GM12864 (cell line): ENCODE measurements at places on chromosomes 3 and 15.

DNA sequence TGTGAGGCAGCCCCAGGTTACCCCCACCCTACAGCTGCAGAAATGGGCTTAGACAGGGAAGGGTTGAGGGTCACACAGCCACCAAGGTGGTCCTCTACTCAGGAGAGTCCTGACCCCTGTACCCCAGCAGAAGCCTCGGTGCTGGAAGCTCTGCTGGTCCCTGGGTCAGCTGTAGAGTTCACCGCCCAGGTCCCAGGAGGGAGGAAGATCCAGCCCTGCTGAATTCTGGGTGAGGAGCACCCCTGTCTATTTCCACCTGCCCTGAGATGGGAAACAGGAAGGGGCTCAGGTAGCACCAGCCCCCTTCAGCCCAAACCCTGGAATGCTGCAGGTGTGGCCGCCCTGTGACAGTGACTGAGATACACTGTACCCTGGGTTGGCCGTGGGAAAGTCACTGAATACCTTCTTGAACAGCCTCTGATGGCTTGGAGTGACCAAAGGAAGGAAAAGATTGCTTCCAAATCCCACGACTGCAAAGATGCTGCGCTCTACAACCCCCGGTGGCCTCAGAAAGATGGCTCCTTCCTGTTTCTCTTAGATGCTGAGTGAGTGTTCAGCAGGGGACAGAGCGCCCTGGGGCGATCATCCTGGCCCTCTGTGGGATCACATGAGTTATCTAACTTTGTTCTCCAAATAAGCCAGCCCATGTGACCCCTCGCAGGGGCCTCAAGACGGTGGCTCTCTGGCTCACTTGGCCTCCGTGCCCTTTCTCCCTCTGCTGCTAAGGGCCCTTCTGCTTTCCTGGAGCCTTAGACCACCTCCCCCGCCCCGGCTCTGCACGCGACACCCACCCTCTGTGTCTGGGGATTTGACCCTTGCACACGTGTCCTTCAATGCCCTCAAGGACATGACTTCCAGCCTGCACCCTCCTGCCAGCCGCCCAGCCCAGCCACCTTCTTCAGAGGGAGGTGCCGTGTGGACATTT, 141.9 kb downstream of the NSMCE3 start:
- DNase-seq = no peak

GRCh38 chr15:93820566-93820965, 410.8 kb upstream of the MCTP2 start:
- DNase-seq = no peak

- DNase-seq = no peak
Measured at GRCh38 chr3:64291345-64291744, 66.1 kb upstream of the PRICKLE2 start.

- DNase-seq = no peak
Measured at GRCh38 chr15:43511012-43511885, 6.2 kb upstream of the MAP1A start.

DNA sequence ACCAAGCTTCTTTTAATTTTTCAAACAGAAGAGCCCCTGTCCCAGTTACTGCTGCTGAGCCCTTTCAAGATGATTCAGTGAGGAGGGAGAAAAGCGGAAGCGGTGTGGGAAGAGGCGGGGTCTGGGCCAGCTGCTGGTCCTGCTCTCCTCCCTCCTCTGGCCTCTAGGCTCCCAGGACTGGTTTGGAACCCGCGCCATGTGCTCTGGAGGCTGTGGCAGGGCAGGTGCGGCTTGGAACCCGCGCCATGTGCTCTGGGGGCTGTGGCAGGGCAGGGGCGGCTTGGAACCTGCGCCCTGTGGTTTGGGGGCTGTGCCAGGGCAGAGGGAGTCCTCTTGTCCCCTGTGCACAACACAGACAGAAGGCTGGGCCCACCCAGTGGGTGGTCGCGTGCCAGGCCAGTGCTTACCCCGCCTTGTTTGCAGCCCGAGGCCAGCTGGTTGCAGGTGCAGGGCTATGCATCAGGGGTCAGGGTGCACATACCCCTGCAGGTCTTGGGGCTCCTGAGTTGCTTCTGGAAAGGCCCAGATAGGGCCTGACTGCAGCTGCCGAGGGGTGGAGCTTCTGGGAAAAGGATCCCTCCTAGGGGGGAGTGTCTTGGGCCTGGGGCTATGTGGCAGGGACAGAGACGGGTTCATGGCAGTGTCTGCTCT, 12.2 kb downstream of the ALG1L2 start:
- peak; percentile 55 for DNase-seq

DNA sequence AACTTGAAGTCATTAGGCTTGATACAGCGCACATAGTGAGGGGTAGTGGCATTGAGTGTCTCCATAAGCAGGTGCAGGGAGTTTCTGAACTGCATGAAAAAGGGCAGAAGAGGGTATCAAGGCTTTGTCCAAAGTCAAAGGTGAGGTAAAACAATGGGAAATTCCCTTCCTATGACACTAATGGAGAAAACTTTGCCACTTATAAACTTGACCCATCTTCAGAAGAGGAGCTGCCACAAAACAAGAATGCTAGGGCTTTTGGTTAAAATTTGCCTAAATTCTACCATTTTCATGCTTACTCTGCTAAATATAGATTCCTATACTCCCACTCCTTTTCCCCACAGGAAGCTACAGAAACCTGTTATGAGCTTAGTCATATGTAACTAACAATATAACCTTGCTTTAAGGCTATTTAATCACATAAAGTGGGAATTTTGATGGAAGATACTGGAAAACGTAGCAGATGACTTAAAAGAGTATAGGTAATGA, 87.5 kb upstream of the MYO5C start:
- peak; percentile 54 for DNase-seq

- DNase-seq = no peak
Measured at GRCh38 chr3:23055733-23056376, 147.3 kb upstream of the UBE2E2 start.

DNA sequence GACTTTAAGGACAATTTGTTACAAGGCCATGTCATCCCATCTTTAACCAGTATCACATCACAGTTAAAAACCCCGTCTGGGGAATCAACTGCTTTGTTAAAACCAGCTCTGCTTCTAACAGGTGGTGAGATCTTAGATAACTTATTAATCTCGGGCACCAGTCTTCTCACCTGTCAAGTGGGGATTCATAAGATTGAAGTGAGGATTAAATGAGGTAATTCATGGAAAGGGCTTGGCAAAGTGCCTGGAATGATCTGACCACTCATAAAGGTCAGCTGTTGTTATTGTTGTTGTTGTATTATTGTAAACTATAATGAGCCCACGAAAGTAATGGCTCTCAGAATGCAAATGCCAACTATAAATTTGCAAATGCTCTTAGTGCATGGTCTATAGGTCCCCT, 30.1 kb upstream of the SLC24A5 start:
- DNase-seq = no peak

GRCh38 chr3:187983484-187984124, 170.4 kb upstream of the LPP start:
- DNase-seq = no peak

- DNase-seq = no peak
Measured at GRCh38 chr15:93340406-93340805, 251.4 kb upstream of the RGMA start.

DNA sequence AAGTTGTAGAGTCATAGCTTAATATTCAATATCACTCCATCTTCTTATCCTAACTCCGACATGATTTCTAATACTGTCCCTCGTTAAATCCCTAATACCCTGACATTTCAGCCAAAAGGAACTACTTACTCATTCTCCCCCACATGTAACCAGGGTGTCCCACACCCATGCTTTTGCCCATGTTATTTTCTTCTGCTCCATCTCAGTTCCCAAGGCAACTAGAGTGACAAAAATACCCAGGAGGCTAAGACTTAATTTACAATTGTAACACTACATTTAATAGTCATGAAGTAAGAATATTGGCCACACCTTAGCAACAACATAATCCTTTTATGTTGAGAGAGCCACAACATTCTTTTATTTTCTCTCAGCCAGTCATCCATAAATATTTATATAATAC, 248.5 kb upstream of the TGFBR2 start:
- DNase-seq = no peak

DNA sequence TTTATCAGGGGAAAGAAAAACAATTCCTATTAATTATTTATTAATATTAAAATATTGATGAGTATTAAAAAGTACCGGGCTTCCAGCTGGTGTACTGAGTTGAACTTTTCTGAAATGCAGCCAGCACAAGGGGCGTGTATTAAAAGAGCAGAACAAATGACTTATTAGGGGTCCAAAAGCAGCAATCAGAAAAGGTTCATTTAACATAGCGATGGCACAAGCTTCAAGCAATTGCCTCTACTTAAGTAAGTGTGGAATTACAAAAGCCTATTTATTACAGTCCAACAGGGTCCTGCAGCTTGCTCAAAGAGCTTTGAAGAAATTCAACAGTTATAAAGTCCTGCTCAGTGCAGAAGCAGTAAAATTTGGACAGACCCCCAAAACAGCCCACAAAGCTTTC, 285.6 kb downstream of the EPHA3 start:
- no peak for DNase-seq

GRCh38 chr3:194833114-194833910, 147.6 kb downstream of the FAM43A start:
- DNase-seq = no peak

DNA sequence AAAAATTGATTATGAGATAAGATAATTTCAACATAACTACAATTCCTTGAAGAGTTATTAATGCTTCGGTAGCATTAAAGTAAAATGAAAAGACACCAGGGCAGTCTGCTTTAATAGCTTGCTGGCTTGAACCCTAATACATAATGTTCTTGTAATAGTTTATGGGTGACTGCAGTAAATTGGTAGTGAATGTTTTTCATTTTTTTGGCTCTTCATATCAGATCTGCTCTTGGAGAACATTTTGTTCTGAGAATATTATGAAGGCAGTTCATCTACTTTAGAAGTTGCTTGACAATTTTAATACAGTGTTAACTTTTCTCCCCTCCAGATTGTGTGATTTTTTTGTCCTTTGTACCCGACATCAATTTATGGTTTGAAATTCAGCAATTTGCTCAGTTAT, 128.4 kb downstream of the ZBTB20 start:
- DNase-seq = no peak

DNA sequence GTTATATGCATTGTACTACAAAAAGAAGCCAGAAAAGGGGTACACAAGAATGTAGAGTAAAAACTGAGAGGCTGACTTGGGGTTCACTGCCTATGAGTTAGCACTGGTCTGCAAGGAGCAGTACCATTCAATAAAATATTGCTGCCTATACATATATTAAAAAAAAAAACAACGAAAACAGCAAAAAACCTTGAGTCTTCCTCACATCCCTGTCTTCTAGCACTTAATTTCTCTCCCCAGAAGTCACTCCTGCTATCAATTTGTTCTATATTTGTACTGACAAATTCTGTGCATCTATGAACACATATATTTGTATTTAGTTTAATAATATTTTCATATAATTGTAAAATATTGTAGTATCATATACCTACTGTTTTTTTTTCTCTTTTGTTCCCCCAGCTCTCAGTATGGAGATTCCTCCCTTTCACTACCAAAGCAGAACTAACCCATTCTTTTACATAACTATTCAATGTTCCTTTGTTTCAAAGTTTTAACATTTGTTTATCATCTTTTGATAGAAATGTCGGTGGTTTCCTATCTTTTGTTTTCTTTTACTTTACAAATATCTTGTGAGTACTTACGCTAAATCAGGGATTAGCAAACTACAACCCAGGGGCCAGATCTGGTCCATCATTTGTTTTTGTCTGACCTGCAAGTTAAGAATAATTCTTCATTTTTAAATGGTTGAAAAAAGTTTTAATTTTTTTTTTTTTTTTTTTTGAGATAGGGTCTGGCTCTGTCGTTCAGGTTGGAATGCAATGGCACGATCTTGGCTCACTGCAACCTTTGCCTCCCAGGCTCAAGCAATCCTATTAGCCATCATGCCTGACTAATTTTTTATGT, 14.8 kb upstream of the FEM1B start:
- DNase-seq = no peak

GRCh38 chr15:55241186-55241585, 44.4 kb upstream of the RSL24D1 start:
- DNase-seq = no peak

GRCh38 chr3:80192936-80193335, 425.1 kb upstream of the ROBO1 start:
- no peak for DNase-seq

- no peak for DNase-seq
Measured at GRCh38 chr15:26670116-26670515, 102.8 kb downstream of the GABRB3 start.

DNA sequence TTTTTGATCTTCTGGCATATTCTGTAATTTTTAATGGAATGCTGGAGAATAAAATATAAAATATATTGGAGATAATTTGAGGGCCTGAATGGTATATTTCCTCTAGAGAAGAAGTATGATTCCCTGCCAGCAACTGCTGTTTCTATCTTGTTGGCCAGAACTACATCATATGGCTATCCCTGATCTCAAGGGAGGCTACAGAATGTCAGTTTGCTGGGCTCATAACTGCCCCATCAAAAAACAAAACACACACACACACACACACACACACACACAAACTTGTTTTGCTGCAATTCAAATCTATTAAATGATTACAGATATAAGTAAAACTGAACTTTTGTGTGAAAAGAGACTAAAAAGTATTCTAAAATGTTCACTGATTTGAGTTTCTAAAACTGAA, 51.0 kb downstream of the RASA2 start:
- DNase-seq = no peak

- DNase-seq = no peak
Measured at GRCh38 chr3:70245746-70246525, 66.5 kb downstream of the MDFIC2 start.

DNA sequence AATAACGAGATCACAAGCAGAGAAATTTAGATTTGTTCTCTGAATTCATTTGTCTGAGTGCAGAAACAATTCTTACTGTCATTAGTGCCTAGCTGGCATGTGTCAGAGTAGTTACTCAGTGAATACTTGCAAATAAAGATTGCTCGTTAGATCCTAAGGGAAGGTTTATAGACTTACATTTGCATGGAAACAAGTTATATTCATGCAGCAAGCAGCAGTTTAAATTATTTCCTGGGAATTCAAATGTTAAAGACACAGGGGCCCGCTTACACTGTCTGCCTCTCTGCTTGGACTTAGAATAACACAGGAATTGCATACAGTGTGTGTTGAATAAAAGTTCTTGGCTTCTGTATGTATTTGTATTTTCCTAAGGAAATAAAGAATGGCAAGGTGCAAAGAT, 680.6 kb upstream of the NECTIN3 start:
- no peak for DNase-seq

DNA sequence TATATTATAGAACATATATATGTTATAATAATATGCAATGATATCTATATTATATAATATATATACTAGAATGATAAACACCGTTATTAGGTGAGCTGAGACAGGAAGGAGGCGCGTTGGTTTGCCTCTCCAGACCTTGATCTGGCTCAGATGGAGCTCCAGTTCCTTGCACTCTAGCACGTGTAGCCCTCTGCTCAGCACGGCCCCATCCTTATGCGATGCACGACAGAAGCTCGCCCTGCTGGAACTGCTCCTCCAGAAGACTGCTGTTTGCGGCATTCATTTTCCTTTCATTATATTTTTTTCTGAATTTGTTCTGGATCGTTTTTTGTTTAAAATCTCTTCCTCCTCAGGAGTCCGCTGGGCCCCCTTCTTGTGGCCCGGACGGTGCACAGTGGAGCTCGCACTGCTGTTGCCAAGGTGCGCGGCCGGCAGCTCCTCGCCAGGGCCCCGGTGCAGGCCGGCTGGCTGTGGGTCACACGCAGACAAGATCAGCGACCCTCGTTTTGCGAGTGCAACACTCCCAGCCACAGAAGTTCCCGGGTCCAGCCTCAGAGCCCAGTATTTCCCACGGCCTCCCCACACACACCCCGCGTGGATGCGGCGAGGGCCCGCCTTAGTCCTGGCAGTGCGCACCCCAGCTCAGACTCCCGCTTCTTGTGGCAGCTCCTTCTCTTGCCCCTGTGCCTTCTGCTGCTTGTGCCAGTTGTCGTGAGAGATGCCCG, 112.2 kb downstream of the CHL1 start:
- no peak for DNase-seq
